ENCODE measurements at places on chromosomes 7 and 10. TPM values are rescaled to one million over a fixed set of nuclear protein-coding genes. Genes with fewer than 3 reads are reported as not detected.
A peak's percentile ranks its signal among the peaks of the same experiment; 100 is the strongest.

DNA sequence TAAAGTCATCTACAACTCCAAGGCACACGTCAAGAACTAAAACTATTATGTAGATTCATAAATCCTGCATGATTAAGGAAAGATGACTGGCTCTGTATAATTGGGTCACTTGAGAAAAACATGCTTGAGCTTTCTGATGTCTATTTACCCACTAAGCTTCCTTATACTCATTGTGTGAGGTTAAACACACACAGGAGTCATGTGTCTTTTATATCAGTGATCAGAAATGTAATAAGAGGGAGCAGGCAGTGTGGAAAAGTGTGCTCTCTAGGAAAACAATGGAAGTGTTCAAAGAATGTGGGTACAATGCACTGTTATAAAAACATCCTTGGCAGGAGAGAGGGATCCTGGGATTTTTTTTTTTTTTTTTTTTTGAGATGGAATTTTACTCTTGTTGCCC lies 108.6 kb upstream of the ARID5B start:
- H3K36me3 ChIP-seq: no peaks in the 10 kb centered on the region
- peaks cover 44% of the 10 kb centered on the region for H3K4me1 ChIP-seq
- DNase-seq: no peak
- H3K27me3 ChIP-seq: no peaks in the 10 kb centered on the region
- peak overlapping the region; percentile 61 for H3K27ac ChIP-seq
- no peak overlapping the region for H3K4me3 ChIP-seq

DNA sequence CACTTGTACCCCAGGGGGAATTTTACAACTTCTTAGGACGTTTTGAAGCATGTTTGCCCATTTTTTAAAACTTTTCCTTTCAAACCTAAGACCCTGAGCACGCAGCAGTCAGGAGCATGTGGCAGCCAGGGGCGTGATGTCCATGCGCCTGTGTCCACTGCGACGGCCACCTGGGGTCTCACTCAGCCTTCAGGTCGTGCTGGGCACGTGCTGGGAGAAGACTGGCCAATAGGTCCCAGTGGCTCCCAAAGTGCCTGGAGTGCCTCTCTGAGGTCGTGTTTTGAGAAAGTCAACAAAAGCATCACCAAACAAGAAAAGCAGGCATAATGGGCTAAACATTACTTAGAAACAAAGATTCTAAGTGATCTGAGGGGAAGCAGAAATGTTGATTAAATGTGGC lies 14.8 kb downstream of the LRRC27 start:
- peaks cover 65% of the 10 kb centered on the region for H3K36me3 ChIP-seq
- H3K27me3 ChIP-seq: no peaks in the 10 kb centered on the region
- DNase-seq: no peak
- no peak overlapping the region for H3K27ac ChIP-seq

GRCh38 chr7:127809261-127809702 lies 157.3 kb downstream of the SND1 start:
- H3K4me1 ChIP-seq: peaks cover 4% of the 10 kb centered on the region
- H3K27me3 ChIP-seq: no peaks in the 10 kb centered on the region
- no peak for DNase-seq

DNA sequence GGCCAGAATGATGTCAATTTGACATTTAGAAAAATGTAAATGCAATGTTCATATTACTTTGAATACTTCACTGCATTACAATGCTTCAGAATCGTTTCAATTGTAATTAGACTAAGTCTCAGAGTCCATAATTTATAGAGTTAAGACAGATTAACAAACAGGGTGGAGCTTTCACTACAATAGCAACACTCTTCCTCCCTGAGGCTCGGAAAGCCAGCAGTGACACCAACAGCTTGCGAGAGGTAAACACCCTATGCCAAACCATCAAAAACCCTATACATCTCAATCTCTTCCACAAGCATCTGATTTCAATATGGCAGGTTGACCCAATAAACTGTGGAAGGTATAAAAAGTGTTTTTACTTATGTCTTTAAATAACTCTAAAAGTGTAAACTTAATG lies 72.2 kb downstream of the DOCK4 start:
- DNase-seq: no peak
- H3K27ac ChIP-seq: no peak overlapping the region
- no peaks in the 10 kb centered on the region for H3K27me3 ChIP-seq
- H3K4me3 ChIP-seq: no peak overlapping the region
- peaks cover 37% of the 10 kb centered on the region for H3K4me1 ChIP-seq

DNA sequence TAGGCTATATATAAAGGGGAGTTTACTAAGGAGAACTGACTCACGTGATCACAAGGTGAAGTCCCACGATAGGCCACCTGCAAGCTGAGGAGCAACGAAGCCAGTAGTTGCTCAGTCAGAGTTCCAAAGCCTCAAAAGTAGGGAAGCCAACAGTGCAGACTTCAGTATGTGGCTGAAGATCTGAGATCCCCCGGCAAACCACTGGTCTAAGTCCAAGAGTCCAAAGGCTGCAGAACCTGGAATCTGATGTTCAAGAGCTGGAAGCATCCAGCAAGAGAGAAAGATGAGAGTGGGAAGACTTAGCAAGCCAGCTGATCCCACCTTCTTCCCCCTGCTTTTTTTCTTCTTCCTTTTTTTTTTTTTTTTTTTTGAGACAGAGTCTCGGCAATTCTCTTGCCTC lies 27.0 kb upstream of the GSDME start:
- no peaks in the 10 kb centered on the region for H3K36me3 ChIP-seq
- H3K4me3 ChIP-seq: no peak overlapping the region
- H3K4me1 ChIP-seq: no peaks in the 10 kb centered on the region

Gene NAT16
- total RNA-seq: not detected

Gene CDH23
- 20.8 TPM for total RNA-seq

Gene CARD11
- total RNA-seq: 0.26 TPM
